ENCODE measurements at places on chromosomes 13 and 19.

GRCh38 chr13:33548069-33548468 is 262.5 kb upstream of the STARD13 start:
- no peak for DNase-seq

- no peak for DNase-seq
These were observed 34.9 kb upstream of the FXYD3 start for GRCh38 chr19:35080613-35081170.

DNA sequence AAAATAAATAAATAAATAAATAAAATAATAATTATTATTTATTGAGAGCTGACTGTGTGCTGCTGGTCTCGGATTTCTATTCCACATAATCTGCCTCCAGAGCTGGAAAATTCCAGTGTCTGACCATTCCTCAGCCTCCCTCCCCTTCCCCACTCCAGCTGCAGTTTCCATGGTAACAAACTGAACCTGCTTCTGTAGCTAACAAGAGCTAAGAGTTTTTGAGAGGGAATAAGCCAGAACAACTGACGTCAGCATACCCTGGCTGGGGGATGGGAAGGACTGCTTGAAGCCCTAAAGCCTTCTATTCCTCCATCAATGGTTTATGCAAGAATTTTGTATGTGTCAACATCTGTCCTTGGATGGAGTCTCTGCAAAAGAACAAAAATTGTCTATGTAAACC is 26.0 kb upstream of the PEG3 start:
- no peak for DNase-seq

- no peak for DNase-seq
These were observed 179.9 kb downstream of the VWA8 start for GRCh38 chr13:41780715-41781706.

DNA sequence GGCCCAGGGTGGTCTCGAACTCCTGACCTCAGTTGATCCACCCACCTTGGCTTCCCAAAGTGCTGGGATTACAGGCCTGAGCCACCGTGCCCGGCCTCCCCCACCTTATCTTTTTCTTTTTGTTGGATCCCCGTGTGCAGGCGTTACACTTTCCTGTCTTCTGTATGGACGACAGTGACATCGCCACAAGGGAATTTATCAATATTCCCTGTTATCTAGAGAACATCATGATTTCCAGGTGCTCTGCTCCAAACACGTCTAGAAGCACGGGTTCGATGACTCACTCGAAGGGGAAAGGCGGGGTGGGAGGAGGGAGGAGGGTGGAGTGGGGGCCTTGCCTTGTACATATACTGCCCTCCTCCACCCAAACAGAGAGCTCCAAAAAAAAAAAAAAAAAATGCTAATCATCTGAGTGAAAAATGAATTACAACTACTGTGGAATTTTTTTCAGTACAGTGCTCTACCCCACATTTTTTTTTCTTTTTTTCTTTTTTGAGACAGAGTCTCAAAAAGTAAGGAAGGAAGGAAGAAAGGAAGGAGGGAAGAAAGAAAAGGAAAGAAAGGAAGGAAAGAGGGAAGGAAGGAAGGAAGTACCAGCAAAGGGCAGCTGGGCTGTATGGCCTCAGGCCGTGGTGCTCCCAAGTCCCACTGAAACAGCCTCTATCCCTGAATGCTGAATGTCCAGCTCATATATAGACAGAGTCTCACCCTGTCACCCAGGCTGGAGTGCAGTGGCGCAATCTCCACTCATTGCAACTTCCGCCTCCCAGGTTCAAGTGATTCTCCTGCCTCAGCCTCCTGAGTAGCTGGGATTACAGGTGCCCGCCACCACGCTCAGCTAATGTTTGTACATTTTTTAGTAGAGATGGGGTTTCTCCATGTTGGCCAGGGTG is 36.8 kb downstream of the INSR start:
- no peak for DNase-seq

- no peak for DNase-seq
These were observed 37.7 kb downstream of the CRYL1 start for GRCh38 chr13:20487927-20488326.

DNA sequence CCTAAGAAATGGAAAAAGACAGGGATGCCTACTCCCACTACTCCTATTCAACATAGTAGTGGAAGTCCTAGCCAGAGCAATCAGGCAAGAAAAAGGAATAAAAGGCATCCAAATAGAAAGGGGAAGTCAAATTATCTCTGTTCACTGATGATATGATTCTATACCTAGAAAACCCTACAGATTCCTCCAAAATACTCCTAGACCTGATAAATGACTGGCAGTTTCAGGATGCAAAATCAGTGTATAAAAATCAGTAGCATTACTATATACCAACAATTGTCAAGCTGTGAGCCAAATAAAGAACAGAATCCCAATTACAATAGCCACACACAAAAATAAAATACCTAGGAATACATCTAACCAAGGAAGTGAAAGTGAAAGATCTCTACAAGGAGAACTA is 1.3 kb upstream of the GPR42 start:
- DNase-seq, result no peak

- no peak for DNase-seq
These were observed 181.2 kb downstream of the COL4A1 start for GRCh38 chr13:110125613-110126272.

DNA sequence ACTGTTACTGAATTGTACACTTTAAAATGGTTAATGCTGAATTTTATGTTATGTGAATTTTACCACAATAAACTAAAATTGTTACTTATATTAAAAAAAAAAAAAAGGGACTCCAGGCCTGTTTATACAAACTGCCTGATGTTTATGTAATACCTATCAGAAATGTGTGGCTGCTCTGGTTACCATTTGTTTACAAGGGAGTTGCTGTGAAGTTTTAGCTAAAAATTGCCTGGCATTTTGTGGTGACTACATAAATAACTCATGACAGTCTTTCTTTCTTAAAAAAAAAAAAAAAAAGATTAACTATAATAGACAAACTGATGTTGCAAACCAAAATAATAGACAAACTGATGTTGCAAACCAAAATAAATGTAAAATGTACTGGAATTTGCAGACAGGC is 71.8 kb downstream of the CDADC1 start:
- DNase-seq, result no peak

DNA sequence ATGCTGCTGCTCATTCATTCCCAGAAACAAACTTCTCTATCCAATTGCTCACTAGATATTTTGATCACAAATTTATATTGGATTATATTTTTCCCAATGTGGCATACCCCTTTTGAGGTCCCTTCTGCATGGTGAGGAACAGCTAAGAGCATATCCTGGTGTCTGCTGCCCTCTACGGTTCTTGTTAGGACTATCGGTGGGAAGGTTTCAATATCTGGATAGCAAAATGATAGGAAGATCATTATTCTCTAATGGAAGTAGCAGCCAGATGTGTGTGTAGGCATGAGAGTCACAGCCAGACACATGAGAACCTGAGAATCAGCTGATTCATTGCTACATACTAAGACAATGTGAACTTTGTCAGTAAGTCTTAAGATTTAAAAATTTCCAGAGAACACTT is 1422.4 kb upstream of the MIR17HG start:
- DNase-seq, result no peak

DNA sequence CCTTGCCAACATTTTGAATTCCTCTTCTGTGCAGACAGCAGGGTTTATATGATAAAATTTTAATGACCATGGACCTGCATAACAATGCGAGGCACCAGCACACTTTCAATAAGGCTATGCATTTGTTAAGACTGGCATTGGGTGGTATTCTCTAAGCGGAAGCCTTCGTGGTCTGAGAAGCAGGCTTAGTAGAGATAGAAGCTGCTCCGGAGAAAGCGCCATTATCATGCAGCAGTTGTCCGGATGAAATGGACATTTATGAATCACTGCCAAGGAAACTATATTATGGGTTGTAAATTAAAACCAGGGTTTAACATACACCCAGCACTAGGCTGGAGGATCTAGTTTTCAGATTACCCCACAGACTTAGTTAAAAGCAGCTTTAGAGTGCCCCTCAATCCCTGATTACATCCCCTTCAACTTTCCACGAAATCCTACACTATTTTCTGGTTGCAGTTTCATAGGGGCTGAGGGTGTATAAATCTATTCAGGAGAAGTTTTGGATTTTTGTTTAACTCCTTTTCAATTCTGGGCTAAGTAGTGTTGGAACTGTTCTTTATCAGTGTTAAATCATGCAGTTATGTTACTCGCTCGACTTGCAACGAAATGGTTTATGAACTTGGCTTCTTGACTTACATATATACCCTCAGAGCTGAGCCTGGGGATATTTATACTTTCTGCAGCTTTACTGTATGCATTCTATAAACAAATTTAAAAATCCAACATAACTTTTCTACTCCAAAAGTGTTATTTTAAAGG is 193.3 kb downstream of the PCDH9 start:
- DNase-seq, result no peak

DNA sequence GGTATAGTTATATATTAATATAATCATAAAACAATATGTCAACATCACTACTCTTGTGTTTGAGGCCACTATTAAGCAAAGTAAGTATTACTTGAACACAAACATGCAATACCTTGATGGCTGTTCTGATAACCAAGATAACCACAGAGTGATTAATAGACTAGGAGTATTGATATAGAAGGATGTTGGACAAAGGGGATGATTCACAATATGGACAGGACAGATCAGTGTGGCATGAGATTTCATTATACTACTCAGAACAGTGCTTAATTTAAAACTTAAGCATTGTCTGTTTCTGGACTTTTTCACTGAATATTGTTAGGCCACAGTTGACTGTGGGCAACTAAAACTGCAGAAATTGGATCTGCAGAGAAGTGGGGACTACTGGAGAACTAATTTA is 384.2 kb downstream of the SLITRK1 start:
- no peak for DNase-seq

DNA sequence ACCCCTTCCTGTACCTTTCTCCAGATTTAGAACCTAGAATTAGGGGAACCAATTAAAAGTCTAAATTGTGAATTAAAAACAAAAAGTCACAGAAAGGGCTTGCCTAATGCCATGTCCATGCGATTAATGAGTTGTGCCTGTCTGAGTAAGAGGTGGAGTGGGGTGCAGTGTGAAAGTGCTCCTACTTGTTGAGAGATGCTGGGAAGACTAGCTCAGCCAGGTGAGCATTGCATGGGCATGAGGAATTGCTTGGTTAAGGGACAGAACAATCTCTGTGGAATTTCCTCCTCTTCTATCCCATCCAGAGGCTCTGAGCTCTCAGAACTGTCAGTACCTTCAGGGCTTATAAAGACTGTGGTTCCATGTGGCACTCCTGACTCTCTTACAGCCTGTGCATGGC is 159.0 kb upstream of the UBL3 start:
- no peak for DNase-seq

DNA sequence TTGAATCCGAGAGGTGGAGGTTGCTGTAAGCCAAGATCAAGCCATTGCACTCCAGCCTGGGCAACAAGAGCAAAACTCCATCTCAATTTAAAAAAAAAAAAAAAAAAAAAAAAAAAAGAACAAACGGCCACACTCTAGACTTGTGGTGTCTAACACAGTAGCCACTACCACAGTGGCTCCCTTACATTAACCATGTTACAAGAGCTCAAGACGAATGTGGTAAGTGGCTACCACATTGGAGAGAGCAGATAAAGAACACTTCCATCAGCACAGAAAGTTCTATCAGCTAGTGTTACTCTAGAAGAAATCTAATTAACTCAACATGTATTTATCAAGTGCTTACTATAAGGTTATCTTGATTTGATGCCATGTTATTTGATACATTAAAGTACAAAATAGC is 11.5 kb downstream of the XPO4 start:
- DNase-seq, result no peak

DNA sequence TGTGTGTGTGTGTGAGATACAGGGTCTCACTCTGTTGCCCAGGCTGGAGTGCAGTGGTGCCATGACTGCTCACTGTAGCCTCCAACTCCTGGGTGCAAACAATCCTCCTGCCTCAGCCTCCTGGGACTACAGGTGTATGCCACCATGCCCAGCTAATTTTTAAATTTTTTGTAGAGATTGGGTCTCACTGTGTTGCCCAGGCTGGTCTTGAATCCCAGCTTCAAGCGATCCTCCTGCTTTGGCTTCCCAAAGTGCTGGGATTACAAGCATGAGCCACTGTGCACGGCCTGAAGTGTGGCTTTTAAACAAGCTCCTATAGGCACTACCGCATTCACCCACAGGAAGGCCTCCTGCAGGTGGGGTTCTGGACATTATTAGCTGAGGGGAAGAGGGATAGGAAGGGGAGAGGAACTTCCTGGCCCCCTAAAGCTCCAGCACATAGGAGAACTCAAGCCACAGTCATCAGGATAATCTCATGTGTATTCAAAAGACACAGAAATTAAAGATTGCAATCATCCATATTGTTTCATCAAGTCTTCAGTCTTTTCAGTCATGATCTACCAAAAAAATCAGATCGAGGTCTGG is 24.8 kb upstream of the SLC46A3 start:
- no peak for DNase-seq

DNA sequence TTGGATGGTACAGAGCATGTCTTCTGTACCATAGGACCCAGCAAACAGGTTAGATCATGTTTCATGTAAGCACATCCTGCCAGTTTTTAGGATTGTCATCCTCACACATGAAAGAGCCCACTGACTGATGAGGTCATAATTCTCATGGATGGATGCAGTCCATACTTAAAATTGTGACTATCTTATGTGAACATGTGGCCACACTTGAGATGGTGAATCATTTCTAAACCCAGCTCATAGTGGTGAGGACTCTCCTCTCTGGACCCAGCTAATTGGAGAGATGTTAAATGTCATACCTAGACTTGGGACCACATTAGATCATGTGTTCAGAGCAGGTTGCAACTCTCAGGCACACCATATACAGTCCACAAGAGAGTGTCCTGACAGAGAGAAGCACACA is 24.8 kb upstream of the ZNF254 start:
- no peak for DNase-seq

GRCh38 chr13:20054586-20054985 is 96.1 kb downstream of the ZMYM2 start:
- DNase-seq, result no peak

GRCh38 chr13:110620596-110620995 is 5.3 kb downstream of the NAXD start:
- no peak for DNase-seq

DNA sequence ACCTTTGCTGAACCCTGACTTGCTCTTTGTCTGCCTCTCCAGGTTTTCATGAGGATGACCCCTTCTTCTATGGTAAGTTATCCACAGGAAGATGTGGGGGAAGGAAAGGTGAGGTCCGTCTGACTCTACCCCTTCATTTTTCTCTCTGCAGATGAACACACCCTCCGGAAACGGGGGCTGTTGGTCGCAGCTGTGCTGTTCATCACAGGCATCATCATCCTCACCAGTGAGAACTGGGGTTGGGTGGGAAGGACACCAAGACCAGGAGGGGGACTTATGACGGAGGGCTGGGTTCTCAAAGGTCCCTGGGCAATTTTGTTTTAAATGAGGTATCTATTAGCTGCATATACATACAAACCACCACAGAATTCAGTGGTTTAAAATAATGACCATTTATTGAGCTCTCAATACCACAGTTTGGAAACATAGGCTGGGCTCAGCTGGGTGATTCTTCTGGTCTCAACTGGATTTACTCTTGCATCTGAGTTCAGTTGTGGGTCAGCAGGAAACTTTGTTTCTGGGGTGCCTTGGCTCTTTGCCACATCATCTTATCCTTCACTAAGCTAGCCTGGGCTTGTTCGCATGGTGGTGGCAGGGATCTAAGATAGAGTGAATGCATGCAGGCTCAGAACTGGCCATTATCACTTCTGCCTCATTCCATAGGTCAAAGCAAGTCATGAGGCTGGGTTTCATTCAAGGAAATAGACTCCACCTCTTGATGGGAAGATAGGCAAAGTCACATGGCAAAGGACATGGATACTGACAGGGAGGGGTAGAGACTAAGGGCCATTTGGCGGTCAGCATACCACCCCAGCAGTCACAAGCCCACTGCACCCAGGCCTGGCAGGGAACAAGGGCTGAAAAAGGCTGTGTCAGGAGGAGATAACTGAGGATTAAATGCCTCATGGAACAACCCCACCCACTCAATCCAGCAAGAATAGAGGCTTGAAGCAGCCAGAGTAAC is 11.8 kb downstream of the FXYD5 start:
- no peak for DNase-seq
